Hepatic stellate cell (primary cell): ENCODE measurements at places on chromosomes 2 and 18.

DNA sequence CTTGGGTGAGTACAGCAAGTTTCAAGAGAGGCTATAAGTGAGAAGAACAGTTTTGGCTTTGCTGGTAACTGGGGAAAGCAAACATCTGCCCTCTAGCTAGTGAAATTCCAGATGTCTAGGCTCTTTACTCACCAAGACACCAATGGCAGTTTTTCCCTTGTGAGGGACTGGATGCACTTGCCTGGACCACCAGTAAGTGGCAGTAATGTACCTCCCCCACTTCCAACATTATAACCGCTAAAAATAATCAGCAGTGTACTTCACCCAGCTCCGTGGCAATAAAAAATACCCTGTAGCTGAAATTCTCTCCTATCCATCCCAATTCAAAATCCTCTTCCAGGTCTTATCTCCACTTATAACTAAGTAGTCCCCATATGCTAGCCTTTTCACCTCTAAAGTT lies 383.9 kb downstream of the ARHGAP15 start:
- DNase-seq, result peak; percentile 31

- no peak for DNase-seq
Observed at GRCh38 chr2:192126912-192127311, 67.8 kb downstream of the TMEFF2 start.

DNA sequence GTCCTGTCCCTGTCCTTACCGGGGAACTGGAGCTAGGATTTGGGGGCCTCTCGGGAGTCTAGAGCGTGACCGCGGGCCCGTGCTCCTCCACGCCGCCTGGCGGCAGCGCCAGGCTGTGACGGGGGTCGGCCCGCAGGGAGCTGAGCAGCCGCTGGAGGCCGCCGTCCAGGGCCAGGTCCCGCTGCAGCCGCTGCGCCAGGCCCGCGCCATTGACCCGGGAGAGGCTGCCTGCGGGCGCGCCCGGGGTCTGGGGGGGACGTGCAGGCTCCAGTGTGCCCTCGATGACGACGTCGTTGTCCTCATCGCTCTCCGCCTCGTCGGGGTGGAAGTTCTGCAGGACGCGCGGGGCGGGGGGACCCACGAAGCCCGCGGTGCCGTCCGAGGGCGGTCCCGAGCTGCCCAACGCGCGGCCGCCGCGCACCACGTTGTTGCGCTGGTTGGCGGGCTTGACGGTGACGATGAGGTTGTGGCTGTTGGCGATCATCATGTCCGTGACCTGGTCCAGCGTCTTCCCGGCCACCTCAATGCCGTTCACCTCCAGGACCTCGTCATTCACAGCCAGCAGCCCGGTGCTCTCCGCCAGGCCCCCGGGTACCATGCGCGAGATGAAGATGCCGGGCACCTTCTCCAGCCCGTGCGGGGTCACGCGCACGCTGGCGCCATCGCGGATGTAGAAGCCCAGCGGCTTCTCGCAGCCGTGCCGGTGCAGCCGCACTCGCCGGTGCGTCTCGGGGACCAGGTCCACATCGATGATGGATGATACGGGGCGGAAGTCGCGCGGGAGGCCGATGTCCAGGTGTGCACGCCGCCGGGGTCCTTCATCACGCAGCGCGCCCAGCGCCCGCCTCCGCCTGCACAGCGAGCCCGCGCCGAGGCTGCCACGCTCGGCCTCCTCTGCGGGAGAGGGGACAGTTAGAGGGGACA lies 50.9 kb downstream of the ADNP2 start:
- no peak for DNase-seq

GRCh38 chr18:70822117-70822516 lies 533.3 kb downstream of the SOCS6 start:
- DNase-seq, result no peak
